ENCODE measurements at places on chromosomes 5 and 9.

DNA sequence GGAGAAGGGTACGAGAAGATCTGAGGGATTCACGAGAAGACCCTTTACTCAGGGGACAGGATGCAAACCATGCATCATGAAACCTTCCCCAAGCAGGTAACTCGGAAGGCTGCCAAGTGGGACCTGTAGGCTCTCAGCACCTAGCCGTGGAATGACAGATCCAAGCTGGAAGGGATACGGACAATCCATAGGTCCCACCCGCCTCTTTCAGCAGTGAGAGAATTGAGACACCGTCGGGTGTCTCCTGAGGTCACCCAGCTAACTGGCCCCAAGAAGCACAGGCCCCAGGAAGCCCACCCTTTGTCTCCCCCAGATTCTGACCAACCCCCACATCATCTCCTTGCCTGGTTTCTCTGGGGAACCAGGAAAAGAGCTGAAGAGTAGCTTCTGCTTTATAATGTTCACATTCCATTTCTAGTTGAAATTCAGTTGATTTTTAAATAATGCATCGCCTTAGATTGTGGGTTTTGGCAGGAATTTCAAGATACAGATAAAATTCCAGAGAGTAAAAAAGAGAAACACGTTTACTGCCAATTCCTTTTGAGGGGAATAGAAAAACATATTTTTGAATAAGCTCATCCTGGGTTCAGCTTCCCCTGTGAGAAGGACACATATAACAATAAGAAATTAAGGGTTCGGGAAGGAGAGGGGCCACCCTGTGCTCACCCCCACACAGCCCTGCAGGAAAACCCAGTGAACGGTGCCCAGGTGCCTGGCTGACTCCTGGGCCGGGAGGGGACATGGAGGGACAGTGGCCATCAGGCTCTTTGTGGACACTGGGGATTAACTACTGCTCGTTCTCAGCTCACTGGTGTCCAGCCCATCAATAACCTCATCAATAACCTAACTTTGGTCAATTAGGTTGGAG lies 51.1 kb downstream of the NSUN2 start:
- DNase-seq: no peak

DNA sequence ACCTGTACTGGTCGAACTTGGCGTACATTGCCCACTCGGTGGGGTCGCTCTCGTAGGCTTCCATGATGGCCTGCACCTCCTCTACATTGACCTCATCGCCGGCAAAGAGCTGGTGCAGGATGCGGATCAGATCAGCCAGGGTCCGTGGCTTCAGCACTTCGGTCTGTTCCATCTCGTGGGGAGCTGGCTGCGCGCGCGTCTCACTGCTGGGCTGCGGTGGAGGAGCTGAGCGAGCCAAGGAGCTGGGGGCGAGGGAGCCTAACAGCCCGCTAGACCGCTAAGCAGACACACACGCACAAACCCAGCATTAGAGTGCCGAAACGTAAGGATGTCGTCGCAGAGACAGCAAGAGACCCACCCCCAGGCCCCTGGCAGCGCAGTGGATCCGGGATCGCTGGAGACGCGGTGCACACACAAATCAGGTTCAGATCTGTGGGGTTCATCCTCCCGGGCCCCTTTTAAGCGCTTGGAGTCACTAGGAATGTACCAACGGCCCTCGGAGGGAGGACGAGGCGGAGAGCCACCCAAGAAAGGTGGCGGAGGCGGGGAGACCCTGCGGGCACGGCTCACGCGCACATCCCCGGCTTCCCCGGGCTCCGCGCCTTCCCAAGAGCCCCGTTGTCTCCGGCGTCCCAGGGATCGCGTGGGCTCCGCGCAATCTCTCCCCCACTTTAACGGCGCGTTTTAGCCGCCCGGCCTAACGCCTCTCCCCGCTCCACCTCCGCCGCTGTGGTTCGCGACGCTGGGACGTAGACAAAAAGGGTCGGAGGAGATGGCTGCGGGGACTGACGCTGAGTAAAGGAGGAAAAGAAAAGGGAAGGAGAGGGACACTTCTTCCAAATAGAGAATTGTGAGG lies at the start of gene CDO1:
CDO1 (minus strand) TSS at position 434 of the 856 bp plus-strand sequence; CDS start at position 172, 262 bp downstream.
- no peak for DNase-seq

GRCh38 chr9:70303268-70303667 lies 44.5 kb downstream of the SMC5 start:
- no peak for DNase-seq

GRCh38 chr9:32928145-32928763 lies 73.2 kb downstream of the APTX start:
- no peak for DNase-seq

GRCh38 chr5:6302075-6302474 lies 76.3 kb downstream of the MED10 start:
- DNase-seq: no peak

DNA sequence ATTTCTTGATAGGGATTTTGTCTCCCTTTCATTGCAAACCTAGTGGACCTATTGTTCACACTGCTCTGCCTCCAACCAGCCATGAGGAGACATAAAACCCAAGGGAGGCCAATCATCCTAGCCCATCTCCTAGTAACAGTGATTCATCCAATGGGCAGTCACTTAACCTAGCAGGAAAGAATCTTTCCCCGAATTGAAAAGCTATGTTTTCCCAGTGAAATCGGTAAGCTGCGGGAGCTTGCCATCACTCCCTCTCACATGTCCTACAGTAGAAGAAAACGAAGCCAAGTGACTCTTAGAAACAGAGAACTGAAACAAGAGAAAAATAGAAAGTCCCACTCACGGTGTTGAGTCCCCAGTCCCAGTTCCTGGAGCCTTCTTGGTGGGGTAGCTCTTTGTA lies 123.3 kb downstream of the SUSD1 start:
- no peak for DNase-seq

DNA sequence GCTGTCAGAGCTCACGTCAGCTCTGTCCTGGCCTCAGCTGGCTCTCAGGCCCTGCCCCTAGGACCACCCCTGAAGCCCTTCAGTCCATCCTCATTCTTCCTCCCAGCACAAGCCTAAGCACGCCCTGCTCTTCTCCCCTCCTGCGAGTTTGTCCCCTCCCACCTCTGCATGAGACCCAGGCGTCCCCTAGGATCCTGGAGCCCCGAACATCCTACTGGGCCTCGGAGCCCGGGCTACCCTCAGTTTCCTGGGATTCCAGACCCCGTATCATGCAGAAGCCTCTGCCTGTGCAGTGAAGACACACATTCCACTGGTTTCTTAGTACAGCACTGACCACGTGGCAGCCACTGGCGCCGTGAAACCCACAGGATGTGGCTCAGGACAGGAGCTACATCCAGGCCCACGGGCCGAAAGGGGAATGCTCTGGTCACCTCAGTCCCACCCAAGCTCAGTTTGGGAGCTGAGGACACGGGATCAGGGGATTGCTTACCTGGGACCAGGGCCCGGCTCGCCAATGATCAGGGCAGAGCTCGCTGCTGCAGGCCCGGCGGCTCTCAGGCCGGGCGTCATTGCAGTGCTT lies 64.2 kb downstream of the ZNF354C start:
- no peak for DNase-seq

- no peak for DNase-seq
These were observed 268.3 kb downstream of the PJA2 start for GRCh38 chr5:109141222-109142200.

- no peak for DNase-seq
These were observed 15.7 kb upstream of the TSSK1B start for GRCh38 chr5:113450462-113450861.

DNA sequence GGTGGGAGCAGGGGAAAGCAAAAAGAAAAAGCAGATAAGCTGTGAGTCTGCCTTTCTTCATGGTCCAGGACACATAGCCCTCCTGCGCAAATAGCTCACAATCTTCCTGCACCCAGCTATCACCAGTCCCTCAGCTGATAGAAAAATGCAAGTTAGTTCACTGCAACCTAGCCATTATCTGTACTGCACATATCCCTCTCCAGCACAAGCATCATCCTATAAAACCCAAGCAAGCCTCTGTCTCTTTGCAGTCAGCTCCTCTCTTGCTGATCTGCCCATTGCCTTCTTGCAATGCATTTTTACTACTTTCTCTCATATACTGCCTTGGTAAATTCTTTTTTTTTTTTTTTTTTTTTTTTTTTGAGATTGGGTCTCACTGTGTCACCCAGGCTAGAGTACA lies 20.0 kb upstream of the MSANTD3 start:
- DNase-seq: no peak

DNA sequence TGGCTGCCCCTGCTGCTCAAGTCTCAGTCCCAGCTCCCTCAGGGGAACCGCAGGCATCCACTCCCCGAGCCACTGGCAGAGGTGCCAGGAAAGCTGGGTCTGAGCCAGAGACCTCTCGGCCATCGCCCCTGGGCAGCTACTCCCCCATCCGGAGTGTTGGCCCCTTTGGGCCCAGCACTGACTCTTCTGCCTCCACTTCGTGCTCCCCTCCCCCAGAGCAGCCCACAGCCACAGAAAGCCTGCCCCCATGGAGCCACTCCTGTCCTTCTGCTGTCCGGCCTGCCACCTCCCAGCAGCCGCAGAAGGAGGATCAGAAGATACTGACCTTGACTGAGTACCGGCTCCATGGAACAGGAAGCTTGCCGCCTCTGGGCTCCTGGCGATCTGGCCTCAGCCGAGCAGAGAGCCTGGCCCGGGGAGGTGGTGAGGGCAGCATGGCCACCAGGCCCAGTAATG lies 49.8 kb upstream of the TESK1 start:
- DNase-seq: no peak

- no peak for DNase-seq
These were observed 186.4 kb downstream of the MELK start for GRCh38 chr9:36759141-36759540.

GRCh38 chr5:81751836-81752643 lies 1.1 kb upstream of the SSBP2 start:
- DNase-seq: no peak

GRCh38 chr9:134709512-134710270 lies 68.1 kb downstream of the COL5A1 start:
- no peak for DNase-seq

DNA sequence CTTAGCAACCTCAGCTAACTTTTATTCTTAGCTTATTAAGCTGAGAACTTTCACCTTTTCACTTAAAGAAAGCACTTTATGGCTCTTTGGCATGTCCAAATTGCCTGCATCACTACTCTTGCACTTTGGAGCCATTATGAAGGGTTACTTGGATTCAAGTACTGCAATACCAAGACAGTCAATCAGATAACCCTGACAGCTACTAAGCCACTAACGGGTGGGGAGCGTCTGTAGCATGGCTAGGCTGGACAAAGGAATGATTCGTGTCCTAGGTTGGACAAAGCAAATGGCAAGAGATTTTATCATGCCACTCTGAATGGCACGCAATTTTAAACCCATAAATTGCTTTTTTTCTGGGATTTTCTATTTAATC lies 39.6 kb downstream of the TRPM6 start:
- no peak for DNase-seq

DNA sequence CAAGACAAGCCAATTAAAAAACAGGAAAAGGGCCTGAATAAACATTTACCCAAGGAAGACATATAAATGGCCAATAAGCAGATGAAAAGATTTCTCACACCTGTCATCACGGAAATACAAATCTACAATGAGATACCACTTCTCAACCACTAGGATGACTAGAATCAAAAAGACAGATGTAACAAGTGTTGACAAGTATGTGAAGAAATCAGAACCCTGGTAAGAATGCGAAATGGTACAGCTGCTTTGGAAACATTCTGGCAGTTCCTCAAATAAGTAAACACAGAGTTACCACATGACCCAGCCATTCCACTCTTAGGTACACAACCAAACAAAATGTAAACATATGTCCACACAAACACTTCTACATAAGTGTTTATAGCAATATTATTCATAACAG lies 32.5 kb downstream of the LEAP2 start:
- no peak for DNase-seq

GRCh38 chr5:72463449-72464052 lies 43.7 kb downstream of the ZNF366 start:
- no peak for DNase-seq

DNA sequence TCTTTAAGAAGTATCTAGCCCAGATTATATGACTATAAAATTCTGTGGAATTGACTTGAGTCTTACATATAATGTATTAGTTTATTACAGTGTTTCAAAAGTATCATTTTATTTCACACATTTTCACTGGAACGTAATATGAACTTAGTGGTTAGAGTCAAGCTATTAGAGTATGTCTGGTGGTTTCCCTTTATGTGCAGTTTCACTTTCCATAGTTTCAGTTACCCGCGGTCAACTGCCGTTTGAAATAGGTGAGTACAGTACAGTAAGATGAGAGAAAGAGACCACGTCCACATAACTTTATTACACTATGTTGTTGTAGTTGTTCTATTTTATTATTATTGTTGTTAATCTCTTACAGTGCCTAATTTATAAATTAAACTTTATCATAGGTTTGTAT lies 50.5 kb downstream of the COMMD10 start:
- DNase-seq: no peak

DNA sequence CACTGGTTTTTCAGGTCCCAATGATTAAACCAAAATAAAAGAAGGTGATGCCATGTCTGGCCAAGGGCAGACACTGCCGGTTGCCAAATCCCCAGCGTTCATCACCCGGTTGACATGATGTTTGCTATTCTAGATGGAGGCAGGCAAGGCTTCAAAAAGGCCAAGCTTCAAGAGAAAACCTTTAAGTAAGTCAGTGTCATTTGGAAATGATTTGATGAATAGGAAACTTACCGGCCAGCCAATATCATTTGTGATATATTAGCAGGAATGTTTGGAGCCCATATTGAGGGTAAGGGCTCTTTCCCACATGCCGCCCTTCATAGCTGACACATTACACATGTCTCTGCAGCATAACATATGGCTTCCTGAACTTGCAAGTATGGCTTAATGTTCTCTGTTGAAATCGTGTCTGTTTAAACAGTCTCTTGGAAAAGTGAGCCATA lies 89.5 kb upstream of the TTC23L start:
- DNase-seq: no peak

DNA sequence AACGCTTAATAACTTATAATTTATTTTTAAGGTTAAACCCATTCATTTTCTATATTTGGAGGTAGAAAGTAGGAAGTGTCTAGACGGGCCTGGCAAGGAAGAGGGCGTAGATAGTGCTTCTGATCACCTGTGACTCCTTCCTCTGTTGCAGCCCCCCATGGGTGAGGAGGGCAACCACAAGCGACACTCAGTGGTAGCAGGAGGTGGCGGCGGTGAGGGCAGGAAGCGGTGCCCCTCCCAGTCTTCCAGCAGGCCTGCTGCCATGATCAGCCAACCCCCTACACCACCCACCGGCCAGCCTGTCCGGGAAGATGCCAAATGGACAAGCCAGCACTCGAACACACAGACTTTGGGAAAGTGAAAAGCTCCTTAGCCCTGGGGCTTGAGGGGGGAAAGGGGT lies 36.7 kb downstream of the FAXDC2 start:
- DNase-seq: no peak
